Stimulated activated naive CD8-positive, alpha-beta T cell treated with anti-CD3 and anti-CD28 coated beads, Interleukin-15, Interleukin-2, amounts not matched to agents 100 U/mL and 50 U/mL, for 24 hours (primary cell): ENCODE measurements at places on chromosomes 2 and 18.

GRCh38 chr2:47272905-47273758 lies 118.0 kb upstream of the STPG4 start:
- DNase-seq: no peak

GRCh38 chr2:41941831-41942230 lies 106.0 kb upstream of the PKDCC start:
- DNase-seq: no peak

DNA sequence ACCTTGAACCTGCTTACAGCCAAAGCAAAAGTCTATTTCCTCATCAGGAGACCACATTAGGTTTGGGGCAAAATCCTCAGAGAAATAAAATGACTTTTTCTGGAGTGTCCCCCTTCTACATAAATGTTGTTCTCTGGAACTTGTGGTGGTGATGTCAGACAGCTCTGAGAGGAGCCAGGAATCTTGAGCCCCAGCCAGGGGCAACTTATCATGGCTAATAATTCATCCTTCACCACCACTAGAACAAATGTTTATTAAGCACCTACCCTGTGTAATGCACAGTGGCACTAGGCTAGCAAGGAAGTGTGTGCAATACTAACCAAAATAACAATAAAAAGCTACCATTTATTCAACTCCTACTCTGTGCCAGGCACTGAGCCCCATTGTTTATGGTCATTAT lies 9.0 kb upstream of the BMP10 start:
- DNase-seq: no peak

DNA sequence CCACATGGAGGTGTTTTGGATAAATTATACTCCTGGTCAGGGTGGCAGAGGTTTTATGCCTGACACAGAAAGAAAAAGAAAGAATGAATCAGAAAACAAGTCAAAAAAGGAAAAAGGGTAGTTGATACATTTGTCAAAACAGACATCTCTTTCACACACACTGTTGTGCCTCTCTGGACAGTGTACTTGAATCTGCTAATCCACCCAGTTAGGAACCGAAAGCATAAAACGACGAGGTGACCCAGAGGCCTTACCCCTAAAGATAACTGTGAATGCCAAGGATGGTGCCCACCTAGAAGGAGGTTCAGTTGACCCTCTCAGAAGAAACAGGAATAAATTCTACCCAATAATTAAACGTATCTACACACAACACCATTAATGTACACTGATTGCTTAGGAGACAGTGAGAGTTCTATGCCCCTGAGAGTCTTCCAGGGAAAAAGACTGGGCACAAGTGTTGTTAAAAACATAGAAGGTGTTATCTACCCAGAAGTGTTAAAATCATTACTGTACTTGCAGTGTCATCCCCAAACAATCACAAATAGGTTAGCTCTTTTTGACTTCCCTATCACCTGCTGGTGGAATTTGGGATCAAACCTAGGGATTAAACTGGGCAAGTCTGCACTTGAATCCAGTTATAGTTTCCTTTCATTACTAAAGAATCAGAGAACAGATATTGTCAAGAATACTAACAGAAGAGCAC lies 123.2 kb upstream of the DNAJC10 start:
- no peak for DNase-seq

- peak; percentile 66 for DNase-seq
Observed at GRCh38 chr2:26346454-26347053, at the start of gene ADGRF3. Gene ADGRF3, minus strand, starts transcription at chr2:26346789. Its CDS starts 555 bp downstream, at chr2:26346234.

DNA sequence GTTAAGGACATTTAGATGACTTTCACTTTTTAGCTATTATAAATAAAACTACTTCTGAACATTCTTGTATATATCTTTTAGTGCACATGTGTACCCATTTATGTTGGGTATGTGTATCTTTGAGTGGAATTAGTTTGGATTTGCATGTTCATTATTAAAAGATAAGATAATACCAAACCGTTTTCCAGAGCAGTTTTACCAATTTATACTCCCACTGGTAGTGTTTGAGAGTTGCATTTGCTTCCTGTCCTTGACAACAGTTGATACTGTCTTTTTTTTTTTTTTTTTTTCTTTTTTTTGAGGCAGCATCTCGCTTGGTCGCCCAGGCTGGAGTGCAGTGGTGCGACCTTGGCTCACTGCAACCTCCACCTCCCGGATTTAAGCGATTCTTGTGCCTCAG lies 23.3 kb downstream of the SLC30A6 start:
- DNase-seq: no peak

DNA sequence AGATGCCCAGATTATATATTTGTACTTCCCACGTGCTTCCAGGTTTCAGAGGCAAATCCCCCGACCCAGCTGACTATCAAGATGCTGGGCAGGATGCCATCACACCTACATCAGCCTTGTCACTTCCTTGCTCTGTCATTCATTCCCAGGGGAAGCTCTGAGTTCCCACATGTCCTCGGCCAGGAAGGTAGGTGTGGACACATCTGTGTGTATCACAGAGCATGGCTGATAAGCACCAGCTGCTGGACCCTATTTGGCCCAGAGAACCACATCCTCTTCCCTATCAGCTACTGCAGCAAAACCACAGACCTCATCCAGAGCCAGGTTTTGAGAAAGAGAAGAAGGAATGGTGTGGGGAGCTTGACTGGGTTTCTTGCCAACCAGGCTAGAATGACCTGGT lies 31.9 kb upstream of the ITGA6 start:
- DNase-seq: no peak

GRCh38 chr2:10242451-10242850 lies 60.3 kb upstream of the HPCAL1 start:
- no peak for DNase-seq

DNA sequence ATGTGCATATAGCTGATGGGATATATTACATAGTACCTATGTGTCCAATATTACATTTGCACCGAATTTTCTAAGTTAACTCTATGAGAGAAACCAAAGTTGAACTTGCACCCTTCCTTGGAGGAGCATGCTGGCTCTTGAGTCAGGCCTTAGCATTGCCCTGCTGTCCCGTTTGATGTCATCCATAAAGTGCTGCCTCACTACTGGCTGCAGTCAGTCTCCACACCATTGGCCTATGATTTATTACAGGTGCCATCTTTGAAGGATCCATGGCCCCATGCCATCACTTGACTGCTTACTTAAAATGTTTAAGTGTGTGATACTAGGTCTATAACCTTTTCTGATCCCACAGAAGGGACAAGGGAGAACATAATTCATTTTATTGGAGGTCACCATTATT lies 249.3 kb upstream of the RBBP8 start:
- DNase-seq: no peak

DNA sequence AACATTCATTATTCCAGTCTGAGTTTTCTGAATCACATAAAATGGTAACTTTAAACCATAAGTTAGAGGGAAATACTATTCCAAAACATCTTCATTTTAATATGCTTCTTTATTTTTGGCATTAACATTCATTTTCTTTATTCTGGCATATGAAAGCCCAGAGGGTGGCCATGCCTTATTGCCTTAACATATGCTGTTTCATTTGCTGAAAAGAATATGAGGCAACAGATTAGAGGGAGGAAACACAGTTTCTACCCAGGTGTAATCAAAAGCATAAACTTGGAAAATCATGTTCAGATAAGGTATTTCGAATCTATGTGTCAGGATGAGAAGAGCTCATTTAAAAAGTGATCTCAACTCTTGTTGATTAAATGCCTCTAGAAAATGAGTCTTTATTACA lies 379.9 kb upstream of the DSEL start:
- DNase-seq: no peak

DNA sequence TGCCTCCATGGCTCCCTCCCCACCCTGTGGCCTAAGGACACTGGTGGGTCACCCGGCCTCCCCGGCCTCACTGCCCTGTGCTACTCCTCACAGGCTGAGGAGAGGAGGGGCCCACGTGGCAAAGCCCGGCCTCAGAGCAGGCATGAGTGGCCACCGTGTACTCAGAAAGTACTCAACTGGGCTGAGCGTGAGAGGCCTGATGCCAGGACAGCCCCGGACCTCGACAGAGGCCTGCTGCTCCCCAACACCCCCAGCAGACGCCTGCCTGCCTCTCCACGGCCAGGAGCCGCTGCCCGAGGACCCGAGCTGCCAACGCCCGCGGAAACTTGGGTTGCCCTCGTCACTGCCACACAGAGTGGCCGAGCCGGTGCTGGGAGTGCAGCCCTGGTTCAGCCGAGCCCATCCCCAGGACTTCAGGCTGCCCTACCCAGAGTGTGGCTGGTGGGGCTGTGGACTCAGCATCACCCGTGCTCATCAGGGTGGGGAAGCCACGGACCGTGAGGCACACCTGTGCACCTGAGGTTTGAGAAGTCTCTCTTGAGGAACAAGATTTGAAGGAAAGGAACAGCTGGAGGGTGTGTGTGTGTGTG lies 59.3 kb downstream of the CENPO start:
- no peak for DNase-seq

DNA sequence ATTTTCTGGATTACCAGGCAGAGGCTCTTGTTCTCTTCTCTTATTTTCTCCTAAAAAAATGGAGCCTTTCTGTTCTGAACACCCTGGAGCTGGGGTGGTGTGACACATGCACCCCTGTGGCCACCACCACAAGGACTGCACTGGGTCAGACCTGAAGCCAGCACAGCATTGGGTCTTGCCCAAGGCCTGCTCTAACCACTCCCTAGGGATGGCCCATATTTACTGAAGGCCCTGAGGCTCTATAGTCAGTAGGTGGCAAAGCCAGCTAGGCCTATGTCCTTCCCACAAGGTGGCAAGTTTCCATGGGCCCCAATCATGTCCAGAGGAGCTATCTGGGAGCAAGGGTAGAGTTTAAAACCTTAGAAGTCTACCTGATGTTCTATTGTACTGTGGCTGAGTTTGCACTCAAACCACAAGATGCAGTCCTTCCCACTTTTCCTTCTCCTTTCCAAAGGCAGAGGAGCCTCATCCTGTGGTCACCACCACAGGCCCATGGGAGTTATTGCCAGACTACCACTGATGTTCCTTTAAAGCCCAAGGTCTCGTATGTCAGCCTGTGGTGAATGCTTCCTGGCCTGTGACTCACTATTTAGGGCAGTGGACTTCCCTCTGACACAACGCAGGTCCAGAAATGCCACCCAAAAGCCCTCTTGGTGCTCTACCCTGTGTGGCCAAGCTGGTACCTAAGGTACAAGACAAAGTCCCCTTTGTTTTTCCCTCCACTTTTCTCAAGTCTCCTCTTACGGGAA lies 15.0 kb upstream of the FMNL2 start:
- DNase-seq: no peak

DNA sequence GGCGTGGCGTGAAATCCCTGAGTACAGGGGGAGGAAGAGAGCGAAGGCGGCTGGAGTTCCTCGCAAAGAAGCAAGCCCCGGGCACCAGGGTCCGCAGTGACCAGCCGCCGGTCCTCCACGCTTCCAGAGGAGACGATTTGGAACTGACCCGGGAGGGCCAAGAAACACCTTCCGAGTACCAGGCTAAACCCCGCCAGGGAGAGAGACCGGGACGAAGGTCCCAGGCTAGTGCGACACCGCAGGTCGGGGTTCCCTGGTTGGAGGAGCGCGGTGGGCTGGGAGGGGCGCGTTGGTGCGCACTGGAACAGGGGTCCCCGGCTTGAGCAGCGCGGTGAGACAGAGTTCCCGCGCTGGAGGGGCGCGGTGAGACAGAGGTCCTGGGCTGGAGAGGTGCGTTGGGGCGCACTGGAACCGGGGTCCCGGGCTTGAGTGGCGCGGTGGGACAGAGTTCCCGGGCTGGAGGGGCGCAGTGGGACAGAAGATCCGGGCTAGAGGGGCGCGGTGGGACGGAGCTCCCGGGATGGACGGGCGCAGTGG lies 901 bp downstream of the WDFY1 start:
- peak; percentile 45 for DNase-seq

DNA sequence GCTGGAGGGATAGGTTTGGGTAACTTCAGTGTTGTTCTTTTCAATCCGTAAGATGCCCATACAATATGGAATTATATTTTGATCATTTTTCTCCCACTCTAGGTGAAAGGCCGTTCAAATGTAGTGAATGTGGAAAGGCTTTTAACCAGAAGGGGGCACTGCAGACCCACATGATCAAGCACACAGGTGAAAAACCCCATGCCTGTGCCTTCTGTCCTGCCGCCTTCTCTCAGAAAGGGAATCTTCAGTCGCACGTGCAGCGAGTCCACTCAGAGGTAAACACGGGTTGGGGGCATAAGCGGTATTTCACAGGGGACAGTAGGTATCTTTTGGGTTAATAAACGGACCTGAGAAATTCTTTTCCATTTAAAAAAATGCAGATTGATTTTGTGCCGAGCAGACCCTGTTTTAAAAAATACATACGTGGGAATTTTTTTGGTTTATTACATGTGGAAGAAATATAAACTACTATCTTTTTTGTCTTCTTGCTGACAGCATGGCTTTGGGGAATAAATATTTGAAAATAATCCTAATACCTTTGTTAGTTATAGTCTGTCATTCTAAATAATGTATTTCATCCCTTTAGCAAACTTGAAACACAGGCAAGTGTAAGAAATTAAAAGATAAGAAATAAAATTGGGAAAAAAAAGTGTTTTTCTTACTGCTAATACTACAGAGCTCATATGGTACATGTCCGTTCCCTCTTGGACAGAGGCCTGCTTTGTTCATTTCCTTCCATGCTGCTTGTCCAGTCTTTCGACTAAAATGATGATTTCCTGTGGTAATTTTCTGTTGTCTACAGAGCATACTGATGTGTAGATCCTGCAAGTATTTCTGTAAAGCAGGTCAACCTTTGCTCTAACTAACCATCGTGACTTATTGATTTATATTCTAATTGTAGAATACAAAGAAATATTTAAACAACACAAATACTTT lies 53.3 kb downstream of the ZNF236 start:
- peak; percentile 43 for DNase-seq

DNA sequence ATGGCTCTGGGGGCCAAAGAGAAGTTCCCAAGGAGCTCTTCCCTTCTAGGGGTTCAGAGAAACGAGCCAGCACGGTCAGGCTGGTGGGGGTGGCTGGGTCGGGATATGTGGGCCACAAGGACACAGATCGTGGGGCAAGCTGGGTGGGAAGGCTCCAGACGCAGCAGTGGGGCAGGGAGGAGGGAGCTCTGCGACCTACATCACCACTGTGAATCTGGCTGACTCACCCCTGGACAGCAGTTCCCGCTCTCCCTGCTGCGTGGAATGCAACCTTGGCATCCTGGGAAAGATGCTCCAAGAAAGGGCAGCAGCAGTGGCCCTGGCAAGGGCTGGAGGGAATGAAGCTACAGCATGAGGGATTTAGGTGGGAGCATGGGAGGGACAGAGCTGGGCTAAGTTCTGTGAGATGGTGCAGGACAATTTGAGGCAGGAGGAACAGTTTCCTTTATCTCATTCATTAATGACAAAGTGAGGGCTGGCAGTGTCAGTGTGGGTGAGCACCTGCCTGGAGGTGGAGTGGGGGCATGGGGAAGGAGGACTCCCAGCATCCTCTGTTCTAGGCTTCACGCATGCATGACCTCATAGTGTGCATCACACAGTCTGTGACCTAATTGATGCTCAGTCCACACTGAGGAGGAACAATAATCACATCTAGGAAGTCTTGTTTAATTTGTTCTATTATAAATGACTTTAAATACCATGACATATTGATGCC lies 25.0 kb downstream of the CELF4 start:
- DNase-seq: no peak

DNA sequence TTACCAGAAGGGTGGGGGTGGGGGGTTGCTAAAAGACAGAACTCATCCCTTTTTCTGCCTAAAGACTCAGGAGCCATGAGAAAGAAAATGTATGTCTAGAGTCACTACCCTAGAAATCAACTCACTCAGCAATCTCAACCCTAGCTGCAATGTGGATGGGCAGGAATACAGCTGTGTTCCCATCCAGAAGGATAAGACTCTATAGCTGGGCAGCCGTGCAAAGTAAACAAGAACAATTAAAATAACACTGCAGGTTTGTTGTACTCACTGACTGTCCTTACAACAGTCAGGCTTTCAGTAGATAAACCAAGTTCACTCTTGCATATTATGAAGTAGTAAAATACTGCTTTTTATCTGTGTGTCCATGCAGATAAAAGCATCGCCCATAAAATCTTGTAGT lies 74.0 kb downstream of the ESCO1 start:
- DNase-seq: no peak

- DNase-seq: no peak
Observed at GRCh38 chr2:214401580-214401979, 9.3 kb upstream of the VWC2L start.
